ENCODE measurements at places on chromosomes 7 and 10. TPM values are rescaled to one million over a fixed set of nuclear protein-coding genes. Genes with fewer than 3 reads are reported as not detected.
A peak's percentile ranks its signal among the peaks of the same experiment; 100 is the strongest.

DNA sequence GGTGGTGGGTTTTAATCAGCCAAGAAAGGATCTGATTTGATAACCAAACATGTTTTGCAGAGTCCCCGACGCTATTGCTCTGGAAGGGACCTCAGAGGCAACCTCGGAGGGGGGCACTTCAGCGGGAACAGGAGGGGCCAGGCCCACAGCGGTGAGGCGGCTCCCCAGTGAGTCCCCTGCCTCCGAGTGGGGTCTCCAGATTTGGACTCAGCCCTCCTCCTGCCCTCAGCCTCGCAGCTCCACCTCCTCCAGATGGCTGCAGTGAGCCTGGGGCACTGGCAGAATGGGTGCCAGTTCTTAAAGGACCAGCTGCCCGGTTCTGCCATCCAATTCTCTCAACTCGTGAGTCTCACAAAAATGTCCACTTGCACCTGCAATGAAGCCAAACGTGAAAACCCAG is 61.0 kb upstream of the NANOS1 start:
- DNase-seq: no peak
- H3K27ac ChIP-seq: no peak overlapping the region
- H3K4me1 ChIP-seq: peaks cover 22% of the 10 kb centered on the region
- H3K27me3 ChIP-seq: no peaks in the 10 kb centered on the region

DNA sequence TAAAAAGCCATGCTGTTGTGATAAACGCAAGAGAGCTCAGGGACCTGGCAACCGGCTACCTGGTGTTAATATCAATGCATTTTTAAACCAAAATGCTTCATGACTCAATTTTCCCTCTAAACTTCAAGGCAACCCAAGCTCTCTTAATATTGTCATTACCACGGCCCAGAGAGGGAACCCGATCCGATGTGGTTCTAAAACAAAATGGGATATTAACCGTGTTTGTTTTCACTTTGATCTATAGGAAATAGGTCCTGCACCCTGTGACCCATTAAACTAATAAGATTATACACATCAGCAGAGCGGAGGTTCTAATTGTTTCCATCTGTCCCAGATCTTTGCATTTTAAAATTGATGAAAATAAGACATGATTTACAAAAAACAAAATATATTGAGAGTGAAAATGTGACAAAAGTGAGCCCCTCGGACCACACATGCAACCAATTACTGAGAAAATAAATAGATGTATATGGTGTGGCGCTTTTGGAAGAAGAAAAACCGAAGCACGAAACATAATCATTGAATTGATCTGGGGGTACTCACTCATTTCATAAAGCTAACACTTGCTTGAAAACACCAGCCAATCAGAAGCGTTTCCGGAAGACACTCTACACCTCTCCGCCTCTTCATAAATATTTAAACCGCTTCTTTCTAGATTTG is 290.3 kb upstream of the NFE2L3 start:
- DNase-seq: no peak
- H3K36me3 ChIP-seq: no peaks in the 10 kb centered on the region
- H3K27ac ChIP-seq: no peak overlapping the region
- H3K4me3 ChIP-seq: peak overlapping the region; percentile 5
- H3K27me3 ChIP-seq: peaks cover 4% of the 10 kb centered on the region

The ASZ1 gene
- not detected for total RNA-seq

The CALY gene
- 3.6 TPM for total RNA-seq

- H3K27ac ChIP-seq: no peak overlapping the region
- no peaks in the 10 kb centered on the region for H3K27me3 ChIP-seq
- no peak overlapping the region for H3K4me3 ChIP-seq
- no peaks in the 10 kb centered on the region for H3K4me1 ChIP-seq
Observed at GRCh38 chr10:120776442-120776841, 74.7 kb upstream of the WDR11 start.

The CLDN3 gene
- not detected for total RNA-seq

DNA sequence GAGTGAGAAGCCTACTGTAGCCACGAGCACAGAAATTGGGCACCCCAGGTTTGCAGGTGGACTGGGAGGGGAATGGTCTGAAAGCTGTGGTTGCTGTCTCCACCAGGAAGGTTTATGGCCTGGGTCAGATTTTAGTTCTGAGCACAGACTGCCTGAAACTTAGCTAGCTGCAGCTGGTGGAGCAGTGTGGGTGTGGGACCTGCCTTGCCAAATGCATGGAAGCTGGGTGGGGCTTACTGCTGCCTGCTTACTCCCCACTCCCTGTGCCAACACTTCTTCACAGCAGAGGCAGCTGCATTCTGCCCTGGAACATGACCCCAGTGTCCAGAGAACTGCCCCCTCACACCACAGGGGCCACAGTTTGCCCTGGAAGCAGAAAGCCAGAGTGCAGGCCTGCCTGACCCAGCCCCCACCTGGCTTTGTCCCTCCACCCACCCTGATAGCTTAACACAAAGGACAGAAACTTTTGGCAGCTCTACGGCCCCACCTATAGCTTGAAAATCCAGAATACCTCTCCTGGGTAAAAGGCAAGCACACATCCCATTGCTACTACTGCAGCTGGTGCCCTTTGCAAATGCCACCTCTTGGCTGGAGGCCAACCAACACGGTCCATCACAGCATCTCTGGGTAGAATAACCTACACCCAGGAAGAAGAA is 281.6 kb downstream of the AGMO start:
- no peak overlapping the region for H3K4me3 ChIP-seq
- no peak overlapping the region for H3K27ac ChIP-seq
- no peaks in the 10 kb centered on the region for H3K27me3 ChIP-seq

The DIP2C gene
- total RNA-seq: 47.3 TPM

The ASAH2 gene
- total RNA-seq: 0.42 TPM

The NPSR1 gene
- not detected for total RNA-seq

The CYP3A4 gene
- not detected for total RNA-seq
